ENCODE measurements at places on chromosomes 3 and 15. TPM values are rescaled to one million over a fixed set of nuclear protein-coding genes. Genes with fewer than 3 reads are reported as not detected.

The SI gene
- not detected for total RNA-seq

The CHDH gene
- total RNA-seq, result 0.09 TPM

The FBXL2 gene
- total RNA-seq, result not detected

The LRRIQ4 gene
- not detected for total RNA-seq

The ZNF80 gene
- total RNA-seq, result 2.3 TPM

The AGBL1 gene
- total RNA-seq, result not detected

The BTLA gene
- 0.56 TPM for total RNA-seq

The RTP1 gene
- not detected for total RNA-seq
